ENCODE measurements at places on chromosomes 16 and 17. TPM values are rescaled to one million over a fixed set of nuclear protein-coding genes. Genes with fewer than 3 reads are reported as not detected.
A peak's percentile ranks its signal among the peaks of the same experiment; 100 is the strongest.

GRCh38 chr17:78141437-78142118 is 4.6 kb upstream of the C17orf99 start:
- no peak for DNase-seq

- no peak for DNase-seq
These were observed 42.4 kb downstream of the RAI1 start for GRCh38 chr17:17723354-17724261.

DNA sequence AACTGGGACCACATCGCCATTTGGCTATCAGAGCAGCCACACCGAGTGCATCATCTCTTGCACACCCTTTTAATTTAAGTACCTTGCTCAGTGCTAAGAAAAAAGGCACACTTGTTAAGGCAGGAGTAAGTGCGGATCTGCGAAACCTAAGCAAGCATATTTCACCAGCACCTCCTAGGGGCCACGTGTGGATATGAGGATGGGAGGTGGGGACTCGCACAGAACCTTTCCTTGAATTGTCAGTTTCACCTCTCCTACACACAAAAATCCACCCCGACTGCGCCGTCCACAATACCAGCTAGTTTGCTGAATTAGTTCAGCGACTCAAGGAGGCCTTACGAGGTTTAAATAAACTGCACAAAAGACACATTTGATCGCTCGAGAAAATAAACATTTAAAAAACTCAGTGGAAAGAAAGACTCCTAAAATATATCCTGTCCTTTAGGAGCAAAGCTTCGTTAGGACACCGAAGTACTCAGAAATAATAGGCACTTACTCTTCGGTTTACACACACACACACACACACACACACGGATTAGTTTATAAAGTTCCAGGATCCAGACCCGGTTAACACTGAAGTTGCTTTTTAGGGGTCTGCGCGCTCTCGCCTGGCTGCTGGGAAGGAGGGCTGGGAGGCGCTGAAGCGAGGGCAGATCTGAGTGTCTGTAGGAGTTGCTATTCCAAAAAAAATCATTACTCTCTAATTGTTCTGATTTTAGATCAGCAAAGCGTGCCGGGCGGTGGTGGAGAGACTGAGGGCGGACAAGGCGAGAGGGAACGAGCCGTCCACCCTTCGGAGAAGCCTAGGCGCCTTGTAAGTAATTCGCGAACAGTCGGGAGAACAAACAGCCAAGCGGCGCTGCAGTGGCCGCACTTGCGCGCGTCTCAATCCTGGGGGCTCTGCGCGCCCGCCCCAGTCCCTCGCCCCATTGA is 1.0 kb upstream of the KCNJ2 start:
- peak; percentile 80 for DNase-seq

The CBFA2T3 gene
- not detected for total RNA-seq

- DNase-seq = no peak
These were observed 737 bp downstream of the CANT1 start for GRCh38 chr17:79008666-79009387.

DNA sequence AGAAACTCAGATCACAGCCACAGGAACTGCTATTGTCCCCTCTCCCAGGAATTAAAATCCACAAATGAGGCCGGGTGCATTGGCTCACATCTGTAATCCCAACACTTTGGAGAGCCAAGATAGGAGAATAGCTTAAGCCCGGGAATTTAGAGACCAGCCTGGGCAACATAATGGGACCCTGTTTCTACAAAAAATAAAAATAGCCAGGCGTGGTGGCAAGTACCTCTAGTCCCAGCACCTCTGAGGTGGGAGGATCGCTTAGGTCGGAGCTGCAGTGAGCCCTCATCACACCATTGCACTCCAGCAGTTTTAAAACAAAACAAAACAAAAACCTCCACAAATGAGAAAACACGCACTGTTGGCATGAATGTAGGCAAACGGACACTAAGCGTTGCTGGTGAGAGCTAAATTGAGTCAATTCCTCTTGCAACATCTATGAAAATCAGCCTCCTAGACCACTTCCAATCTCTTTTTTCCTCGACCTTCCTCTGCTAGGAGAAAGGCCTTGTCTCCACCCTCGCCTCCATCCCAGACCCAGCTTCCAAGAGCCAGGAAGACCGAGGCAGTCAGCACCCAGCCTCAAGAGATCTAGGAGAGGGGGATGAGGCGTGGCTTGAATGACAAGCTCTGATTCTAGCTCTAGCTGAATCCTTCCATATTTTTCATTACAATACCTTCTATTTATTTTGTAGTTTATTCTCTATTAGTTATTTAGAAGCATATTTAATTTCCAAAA is 14.8 kb downstream of the TLE7 start:
- no peak for DNase-seq
